ENCODE measurements at places on chromosomes 11 and 22.

DNA sequence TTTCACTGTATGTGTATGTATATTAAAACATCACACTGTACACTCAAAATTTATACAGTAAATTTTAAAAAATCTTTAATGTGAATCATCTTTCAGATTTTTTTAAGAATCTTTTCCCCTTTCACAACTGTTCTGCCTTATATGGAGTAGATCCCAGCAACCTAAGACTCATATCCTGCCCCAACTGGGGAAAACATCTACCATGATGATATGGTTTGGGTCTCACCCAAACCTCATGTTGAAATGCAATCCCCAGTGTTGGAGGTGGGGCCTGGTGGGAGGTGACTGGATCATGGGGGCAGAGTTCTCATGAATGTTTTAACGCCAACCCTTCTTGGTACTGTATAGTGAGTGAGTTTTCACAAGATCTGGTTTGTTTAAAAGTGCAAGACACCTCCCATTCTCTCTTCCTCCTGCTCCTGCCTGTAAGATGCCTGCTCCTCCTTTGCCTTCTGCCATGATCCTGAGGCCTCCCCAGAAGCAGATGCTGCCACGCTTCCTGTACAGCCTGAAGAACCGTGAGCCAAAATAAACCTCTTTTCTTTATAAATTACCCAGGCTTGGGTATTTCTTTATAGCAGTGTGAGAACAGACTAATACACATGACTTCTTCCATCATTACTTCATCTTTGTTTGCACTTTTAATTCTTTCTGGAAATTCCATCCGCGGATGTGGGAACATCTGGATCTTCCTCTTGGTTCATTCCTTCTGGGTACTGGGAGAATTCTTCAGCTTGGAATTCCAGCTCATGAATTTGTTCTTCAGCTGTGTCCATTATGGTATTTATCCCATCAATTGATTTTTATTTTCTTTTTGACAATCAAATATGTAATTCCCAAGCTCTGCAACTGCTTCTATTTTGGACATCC lies 36.9 kb downstream of the LINC01488 start:
- DNase-seq: no peak

DNA sequence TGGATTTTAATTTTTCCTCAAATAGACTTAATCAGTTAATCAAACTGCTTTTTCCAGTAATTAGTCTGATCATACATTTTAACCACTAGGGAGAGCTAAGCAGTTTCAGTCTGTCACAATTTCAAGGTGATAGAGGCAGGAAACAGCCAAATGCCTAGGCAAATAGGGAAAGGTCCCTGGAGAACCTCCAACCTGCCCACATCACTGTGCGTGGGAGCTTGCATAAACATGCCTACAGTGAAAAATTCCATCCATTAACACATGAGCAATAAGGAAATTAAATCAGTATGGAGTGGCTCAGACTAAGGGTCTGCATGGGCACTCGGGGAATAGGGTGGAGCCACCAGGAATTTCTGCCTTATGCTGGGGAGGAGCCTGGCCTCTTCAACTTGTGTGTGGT lies 74.6 kb downstream of the AASDHPPT start:
- no peak for DNase-seq

DNA sequence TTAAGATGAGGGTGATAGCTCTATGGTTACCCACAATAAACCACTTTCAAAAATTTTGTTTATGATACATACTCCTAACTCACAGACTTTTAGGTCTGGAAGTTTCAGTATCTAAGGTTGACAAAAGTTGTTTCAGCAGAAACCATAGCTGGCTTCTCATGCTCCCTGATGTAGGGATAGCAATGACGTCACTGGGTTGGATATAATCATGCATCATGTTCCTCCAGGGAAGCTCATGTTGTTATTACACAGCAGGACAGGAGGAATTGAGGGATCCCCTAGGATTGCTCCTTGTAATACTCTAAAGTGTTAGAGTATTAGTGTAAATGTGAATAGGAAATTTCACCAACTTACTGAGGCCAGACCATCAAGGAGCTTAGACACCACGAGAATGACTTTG lies 23.6 kb downstream of the APOL3 start:
- no peak for DNase-seq

GRCh38 chr11:116185551-116185950 lies 587.2 kb downstream of the BUD13 start:
- no peak for DNase-seq
